T-helper 9 cell (primary cell): ENCODE measurements at places on chromosomes 2 and 18.

GRCh38 chr2:164203131-164203530, 418.2 kb downstream of the GRB14 start:
- DNase-seq, result no peak

- DNase-seq, result no peak
These were observed 27.4 kb upstream of the VRK2 start for GRCh38 chr2:58019229-58019628.

- no peak for DNase-seq
These were observed 32.0 kb upstream of the C1QL2 start for GRCh38 chr2:119190321-119191111.

DNA sequence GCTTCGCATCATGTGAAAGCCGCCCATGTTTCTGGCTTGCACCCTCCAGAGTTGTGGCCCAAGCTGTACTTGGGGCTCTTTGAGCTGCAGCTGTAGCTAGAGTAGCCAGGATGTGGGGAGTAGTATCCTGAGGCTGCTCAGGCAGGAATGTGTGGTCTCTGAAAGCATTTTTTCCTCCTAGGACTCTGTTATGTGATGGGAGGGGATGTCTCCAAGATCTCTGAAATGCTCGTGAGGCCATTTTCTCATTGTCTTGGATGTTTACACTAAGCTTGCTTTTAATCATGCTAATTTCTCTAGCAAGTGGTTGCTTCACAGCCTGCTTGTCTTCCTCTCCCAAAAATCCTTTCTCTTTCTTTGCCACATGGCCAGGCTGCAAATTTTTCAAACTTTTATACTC, 687.6 kb downstream of the DCDC2C start:
- no peak for DNase-seq

- no peak for DNase-seq
These were observed 145.4 kb upstream of the ZNF804A start for GRCh38 chr2:184452907-184453306.

DNA sequence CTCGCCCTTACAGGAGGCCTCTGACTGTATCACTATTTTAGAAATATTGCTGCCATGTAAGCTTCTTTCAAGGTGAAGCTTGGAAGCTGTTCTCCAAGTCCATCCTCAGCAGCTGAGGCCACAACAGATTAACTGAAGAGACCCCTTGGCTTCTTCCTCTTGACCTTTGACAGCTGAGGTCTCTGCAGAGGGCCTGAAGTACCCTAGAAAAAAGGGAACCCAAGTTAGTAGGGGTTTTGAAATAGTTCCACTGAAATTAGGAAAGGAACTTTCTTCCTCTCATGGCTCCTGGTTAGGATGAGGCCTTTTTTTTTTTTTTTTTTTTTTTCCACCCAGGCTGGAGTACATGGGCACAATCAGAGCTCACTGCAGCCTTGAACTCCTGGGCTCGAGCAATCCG, 15.5 kb upstream of the IHH start:
- no peak for DNase-seq

GRCh38 chr2:64989982-64990614, 899 bp downstream of the SLC1A4 start:
- DNase-seq, result no peak

- DNase-seq, result peak; percentile 19
These were observed 98.9 kb upstream of the GLS start for GRCh38 chr2:190781604-190782198.

DNA sequence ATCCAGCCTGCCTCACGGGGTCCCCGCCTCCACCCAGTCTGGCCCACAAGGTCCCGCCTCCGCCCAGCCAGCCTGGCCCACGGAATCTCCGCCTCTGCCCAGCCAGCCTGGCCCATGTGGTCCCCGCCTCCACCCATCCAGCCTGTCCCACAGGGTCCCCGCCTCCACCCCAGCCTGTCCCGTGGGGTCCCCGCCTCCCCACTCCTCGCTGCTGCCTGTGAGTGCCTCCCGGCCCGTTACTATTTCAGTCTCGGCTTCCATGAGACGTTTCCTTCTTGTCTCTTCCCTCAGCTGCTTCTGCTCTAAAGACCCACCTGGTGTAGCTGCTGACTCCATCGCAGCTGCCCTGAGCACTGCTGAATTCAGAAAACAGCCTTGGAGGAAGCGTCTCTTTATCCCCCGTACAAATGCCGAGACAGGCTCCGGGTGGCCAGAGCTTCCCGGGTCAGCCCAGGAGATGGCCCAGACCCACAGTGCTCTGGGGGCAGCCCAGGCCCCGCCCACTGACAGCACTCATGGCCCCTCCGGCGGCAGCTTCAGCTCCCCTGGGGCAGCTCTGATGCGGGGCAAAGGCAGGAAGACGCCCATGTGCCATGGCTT, 69.8 kb downstream of the NFATC1 start:
- DNase-seq, result no peak

DNA sequence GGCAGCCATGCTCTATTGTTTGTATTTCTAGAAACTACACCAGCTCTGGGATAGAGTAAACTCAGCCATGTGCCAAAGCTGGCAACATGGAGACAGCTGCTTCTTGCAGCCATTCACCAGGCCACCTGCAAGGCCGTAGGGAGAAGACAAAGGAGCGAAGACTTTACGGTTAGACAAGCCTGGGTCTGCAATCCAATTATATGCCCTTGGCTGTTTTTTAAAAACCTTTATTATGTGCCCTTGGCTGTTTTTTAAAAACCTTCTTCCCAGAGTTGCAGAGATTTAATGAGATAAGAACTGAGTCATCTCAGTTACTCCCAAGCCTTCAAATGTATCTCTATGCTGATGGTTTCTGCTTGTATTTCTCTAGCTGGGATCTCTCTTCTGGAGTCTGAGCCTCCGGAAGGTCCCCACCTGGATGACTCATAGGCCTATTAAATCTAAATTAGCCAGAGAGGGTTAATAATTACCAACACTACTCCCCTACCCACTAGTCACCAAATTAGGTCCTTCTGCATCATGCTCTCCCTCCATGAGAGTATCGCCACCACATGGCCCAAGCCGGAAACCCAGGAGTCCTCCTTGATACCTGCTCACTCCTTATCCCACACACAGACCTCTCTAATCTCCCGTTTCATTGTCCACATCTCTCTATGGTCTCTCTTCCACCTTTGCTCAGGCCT, 17.5 kb upstream of the DPP4 start:
- peak; percentile 6 for DNase-seq

- DNase-seq, result no peak
These were observed 51.7 kb downstream of the ARMC9 start for GRCh38 chr2:231250146-231250545.

GRCh38 chr18:41659438-41660130, 295.4 kb upstream of the PIK3C3 start:
- no peak for DNase-seq

DNA sequence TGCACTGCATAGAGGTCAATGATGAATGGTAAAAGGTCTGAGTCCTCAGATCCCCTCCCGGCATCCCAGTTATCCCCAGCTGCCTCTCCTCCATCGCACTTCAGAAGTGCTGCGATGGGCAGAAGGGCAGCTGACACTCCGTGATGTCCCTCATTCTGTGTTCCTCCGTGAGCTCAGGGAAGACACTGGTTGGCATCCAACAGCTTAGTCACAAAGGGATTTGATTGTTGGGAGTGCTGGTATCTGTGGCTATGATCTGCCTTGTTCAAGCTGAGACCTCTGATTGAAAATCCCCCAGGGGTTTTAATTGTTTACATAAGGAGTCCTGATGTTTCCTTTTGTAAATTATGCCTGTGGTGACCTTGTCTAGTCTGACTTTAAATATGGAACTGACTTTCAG, 19.0 kb upstream of the SAG start:
- DNase-seq, result no peak

GRCh38 chr18:9329471-9329870, 5.1 kb upstream of the TWSG1 start:
- DNase-seq, result no peak

GRCh38 chr2:240227538-240228428, 87.3 kb upstream of the OTOS start:
- no peak for DNase-seq

DNA sequence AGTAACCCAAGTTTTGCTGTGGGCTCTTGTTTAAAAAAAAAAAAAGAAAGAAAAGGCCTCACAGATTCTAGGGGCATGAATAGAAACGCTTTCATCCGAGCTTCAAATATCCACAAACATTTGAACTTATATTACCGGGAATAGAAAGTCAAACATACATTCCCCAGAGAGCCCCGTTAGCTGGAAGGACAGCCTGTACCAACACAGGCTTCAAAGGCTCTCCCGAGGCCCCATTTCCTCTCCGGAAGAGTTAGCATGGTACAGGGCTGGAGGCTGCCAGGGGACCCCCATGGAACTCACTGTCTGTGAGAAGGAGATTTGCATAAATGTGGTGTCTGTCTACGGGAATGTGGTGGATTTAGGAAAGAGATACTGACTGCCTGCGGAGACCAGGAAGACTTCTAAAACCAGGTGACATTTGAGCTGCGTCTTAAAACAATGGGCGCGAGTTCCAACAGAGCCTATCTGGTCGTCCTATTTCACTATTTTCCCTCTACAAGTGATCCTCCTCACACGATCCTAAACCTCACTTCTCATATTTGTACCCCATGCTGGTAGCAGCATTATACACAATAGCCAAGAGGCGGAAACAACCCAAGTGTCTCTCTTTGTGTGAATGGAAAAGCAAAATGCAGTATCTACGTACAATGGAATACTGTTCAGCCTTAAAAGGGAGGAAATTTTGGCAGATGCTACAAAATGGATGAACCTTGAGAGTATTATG, 820 bp upstream of the MATN3 start:
- no peak for DNase-seq

DNA sequence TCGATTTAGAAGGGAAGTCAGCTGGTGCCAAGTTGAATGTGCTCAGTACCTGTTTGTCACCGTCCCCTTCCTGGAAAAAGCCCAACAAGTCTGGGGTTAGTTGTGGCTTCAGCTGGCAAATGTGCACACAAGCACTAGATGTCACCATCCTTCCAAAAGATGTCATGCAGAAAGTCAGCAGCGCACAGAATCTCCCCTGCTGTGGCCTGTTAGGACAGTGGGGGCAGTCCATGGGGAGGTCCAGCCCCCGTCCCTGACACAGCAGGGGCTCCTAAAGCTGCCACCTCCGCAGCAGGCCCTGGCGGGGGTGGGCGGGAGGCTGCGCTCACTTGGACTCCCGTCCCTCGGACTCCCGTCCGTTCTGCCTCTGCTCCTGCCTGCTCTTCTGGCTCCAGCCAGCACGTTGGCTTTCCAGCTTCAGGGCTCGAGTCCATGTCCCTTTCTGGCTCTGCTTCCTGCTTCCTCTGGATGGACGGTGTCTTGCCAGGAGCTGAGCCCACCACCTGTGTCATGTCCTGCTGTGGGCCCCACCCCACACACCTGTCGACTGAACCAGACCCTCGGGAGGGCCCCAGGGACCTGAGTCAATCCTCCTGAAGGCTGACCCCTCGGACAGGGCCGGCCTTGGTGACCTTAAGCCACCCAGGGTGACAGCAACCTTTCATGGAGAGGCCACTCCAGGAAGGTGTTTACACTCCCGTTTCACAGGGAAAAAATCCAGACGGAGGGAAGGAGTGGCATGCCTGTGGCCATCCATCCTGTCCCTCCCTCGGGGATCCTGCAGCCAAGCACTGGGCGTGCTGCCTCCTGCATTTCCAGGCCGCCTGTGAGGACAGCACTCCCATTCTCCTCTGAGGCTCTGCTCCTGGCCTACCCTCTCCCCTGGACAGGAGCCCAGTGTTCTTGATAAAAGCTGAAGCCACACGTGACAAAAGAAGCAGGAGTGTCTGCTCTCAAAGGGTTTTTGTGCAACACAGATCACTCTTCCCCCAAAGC, 8.5 kb downstream of the RAB17 start:
- DNase-seq, result no peak

DNA sequence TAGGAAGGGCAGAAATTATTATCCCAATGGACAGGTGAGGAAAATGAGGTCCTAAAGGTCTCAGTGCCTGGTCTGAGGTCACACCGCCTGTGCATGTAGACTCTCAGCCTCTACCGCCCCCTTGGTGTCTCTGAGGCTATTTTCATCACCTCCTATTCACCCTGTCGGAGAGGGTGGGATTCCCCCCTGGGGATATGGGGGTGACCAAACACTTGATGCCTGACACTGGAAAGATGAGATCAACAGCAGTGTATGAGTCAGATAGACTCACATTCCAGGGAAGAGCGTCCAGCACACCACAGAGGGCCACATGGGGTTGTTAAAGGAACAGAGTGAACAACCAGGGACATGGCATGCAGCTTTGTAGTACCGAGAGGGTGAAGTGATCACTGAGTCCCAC, 199.7 kb downstream of the SMAD2 start:
- no peak for DNase-seq

DNA sequence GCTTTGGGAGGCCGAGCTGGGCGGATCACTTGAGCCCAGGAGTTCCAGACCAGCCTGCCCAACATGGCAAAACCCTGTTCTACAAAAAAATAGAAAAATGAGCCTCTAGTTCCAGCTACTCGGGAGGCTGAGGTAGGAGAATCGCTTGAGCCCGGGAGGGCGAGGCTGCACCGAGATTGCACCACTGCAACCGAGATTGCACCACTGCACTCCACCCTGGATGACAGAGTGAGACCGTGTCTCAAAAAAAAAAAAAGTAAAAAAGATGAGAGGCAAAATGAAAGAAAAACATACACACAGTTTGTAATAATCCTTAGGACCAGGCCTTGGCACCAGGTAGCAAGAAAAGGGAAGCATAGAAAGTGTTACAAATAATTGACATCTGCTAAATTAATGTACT, 22.0 kb downstream of the RBM43 start:
- DNase-seq, result no peak

- no peak for DNase-seq
These were observed 195.5 kb upstream of the CTAGE1 start for GRCh38 chr18:22613058-22613690.

- DNase-seq, result no peak
These were observed 175.3 kb downstream of the INHBB start for GRCh38 chr2:120520929-120521912.

- no peak for DNase-seq
These were observed 184.2 kb upstream of the SP5 start for GRCh38 chr2:170530803-170531564.

- DNase-seq, result no peak
These were observed 20.3 kb downstream of the AGAP1 start for GRCh38 chr2:235513984-235514626.

GRCh38 chr2:205535001-205535400, 147.3 kb upstream of the NRP2 start:
- DNase-seq, result no peak

DNA sequence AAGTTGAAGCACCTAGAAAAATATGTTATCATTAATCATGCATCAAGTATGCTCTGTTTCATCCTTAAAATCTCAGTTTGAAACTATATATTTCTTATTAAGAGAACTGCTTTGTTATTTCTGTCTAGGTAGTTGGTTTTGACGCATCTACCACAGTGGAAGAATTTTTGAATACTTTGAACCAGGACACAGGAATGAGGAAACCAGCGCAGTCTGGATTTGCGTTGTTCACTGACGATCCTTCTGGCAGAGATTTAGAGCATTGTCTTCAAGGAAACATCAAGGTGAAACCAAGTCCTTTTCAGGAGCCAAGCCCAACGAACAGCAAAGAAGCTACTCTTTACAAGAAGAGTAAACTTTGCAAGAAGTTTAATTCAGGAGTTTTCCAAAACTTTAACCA, 30.1 kb upstream of the DYNC2LI1 start:
- no peak for DNase-seq

DNA sequence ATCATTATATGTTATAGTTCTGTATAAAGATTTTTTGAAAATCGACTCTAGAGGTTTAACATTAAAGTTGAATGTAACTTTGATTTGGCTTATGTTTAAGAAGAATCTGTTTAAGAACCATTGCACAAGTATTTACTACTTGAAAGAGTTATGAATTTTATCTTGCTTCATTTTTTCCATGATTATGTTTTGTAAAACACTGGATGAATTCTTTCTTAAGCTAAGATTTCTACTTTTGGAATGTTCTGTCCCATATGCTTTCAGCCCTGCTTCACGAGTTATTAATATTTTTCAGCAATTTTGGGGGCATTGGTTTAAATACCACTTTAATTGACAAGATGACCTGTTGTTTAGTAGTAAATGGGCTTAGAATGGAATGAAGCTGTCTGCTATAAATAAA, 56.7 kb upstream of the STON1 start:
- no peak for DNase-seq
